Activated effector memory CD4-positive, alpha-beta T cell treated with anti-CD3 and anti-CD28 coated beads, Interleukin-2, amount 50 U/mL, for 16 hours (primary cell): ENCODE measurements at places on chromosomes 1 and 21.

DNA sequence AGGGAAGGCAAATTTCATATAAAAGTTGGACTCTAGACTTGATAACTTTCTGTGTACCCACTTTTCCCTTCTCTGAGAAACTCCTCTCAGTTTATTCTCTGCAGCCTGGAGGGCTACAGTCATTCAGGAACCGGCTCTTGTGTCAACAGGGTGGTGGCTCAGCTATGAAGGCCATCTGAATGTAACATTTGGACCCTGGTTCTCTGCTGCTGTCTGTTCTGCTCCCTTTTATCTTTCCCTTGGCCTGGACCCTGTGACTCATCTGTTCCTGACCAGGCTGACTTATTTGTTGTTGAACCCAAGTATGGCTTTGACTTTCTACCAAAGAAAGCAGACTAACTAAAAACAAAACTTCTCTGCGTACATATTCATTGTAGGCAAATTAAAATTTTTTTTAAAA, 75.4 kb downstream of the CENPF start:
- no peak for DNase-seq

DNA sequence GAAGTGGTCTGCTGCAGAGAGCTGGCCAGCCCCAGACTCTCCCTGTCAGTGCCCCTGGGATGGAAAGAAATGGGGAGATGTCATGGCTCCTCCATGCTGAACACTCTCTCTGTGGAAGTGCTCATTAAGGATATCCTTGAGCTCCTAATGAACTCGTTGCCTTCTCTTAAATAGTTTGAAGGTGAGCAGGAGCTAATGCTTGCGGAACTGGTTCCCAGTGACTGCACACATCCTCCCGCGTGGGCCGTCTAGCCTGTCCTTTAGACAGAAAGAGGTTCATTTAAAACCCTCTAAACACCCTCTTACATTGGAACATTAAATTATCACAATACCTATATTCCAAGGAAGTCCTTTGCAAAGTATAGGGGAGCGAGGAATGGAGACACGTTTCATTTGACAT, 5.9 kb upstream of the WDR64 start:
- no peak for DNase-seq

DNA sequence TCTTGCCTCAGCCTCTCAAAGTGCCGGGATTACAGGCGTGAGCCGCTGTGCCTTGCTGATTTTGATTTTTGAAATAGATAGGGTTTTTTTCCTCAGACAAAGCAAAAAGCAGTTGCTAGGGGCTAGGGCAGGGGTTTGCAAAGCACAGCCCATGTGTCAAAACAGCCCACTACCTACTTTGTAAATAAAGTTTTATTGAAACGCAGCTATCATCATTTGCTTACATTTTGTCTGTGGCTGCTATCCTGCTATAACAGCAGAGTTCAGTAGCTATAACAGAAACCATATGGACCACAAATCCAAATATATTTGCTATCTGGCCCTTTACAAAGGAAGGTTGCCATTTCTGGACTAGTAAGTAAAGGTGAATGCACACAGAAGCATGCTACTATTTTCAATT, 44.8 kb downstream of the NUF2 start:
- no peak for DNase-seq

DNA sequence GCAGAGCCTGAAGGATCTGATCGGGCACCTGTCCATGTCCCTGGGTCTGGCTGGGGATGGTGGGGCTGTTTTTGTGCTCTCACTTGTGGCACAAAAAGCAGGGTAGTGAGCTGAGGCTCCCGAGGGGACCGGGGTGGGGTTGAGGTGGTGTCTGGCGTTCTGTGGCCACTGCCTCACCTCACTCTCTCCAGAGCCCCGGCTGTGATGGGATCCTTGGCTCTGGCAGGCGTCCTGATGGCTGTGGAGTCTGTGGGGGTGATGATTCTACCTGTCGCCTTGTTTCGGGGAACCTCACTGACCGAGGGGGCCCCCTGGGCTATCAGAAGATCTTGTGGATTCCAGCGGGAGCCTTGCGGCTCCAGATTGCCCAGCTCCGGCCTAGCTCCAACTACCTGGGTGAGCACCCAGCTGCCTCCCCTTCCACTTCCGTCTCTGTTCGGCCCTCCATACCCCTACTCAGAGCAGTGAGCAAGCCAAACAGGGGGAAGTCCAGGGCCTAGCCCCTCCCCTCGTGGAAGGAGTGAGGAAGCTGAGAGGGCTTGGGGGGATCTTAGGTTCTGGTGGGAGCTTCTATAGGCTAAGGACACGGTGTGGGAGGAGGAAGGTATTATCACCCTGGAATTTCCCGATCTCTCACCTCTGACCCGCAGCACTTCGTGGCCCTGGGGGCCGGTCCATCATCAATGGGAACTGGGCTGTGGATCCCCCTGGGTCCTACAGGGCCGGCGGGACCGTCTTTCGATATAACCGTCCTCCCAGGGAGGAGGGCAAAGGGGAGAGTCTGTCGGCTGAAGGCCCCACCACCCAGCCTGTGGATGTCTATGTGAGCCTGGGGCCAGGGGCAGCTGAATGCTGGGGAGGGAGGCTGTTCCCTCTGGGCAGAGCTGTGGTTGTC, 7.0 kb downstream of the ADAMTSL4 start:
- no peak for DNase-seq

GRCh38 chr1:46616277-46617107, at the start of gene MOB3C:
MOB3C (minus strand) TSS chr1:46616811; CDS start chr1:46613321, 3,490 bp downstream.
- peak; percentile 89 for DNase-seq

DNA sequence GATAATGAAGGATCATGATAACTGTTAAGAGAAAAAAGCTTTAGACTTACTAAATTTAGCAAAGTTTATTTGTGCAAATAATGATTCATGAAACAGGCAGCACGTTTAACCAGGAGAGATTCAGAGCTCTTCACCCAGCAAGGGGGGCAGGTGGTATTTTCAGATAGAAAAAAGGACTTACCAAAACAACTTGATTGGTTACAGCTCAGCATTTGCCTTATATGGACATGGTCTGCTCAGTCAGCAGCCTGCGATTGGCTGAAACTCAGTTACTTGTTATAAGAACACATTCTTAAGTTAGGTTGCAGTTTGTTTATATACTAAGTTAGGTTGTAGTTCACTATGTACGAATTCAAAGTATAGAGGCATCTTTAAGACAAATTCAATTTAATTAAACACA, 165.6 kb downstream of the DUSP10 start:
- no peak for DNase-seq

- DNase-seq, result no peak
Measured at GRCh38 chr1:160739098-160739511, at the start of gene SLAMF7. SLAMF7 (plus strand) TSS chr1:160739247; CDS start chr1:160739302, 55 bp downstream.

GRCh38 chr1:228096416-228097332, 6.5 kb downstream of the C1orf35 start:
- peak; percentile 62 for DNase-seq

DNA sequence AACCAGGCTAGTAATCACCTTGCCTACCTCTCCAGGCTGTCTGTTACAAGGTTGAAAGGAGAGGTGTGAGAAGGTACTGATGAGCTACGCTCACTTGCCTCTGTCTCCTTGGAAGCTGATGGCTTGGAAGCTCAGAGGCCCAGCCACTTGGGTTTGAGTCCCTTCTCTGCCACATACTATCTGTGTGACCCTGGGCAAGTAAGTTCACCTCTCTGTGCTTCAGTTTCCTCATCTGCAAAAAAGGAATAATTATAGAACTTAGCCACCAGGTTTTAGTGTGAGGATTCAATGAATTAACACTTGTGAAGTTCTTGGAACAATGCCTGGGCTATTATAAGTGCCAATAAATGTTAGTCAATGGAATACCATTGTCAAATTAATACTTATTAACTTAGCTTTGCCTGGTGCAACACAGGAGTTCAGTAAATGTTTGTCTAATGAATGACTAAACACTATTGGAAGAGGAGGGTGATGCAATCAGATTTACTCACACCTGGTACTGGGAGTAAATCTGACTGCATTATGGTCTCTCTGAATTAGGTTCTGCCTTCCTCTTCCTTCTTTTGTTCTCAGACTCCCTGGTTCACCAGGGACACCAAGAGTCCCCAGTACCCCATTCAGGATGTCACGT, 55.5 kb downstream of the TRABD2B start:
- no peak for DNase-seq

DNA sequence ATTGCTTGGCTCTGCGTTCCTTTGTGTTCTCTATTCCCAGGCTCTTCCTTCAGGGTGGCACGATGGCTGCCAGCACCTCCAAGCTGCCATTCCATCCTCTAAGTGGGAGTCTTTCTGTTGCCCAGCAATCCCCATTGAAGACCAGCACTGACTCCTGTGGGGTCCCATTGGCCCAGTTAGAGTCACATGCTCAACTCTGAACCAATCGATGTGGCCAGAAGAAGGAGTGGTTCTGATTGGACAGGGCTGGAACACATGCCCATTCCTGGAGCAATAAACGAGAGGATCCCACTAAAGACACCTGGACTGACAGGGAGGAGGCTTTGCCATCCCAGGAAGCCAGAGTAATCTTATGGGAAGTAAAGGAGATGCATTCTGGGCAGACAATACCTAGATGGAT, 97.2 kb upstream of the IGSF21 start:
- no peak for DNase-seq
